ENCODE measurements at places on chromosomes 11 and 22. TPM values are rescaled to one million over a fixed set of nuclear protein-coding genes. Genes with fewer than 3 reads are reported as not detected.
A peak's percentile ranks its signal among the peaks of the same experiment; 100 is the strongest.

Gene LMNTD2
- total RNA-seq = 0.14 TPM

Gene RAG2
- total RNA-seq = not detected

GRCh38 chr11:18617688-18618341 lies 16.3 kb downstream of the SPTY2D1 start:
- H3K4me3 ChIP-seq = no peak overlapping the region
- H3K27ac ChIP-seq = peak overlapping the region; percentile 52
- no peaks in the 10 kb centered on the region for H3K36me3 ChIP-seq
- no peaks in the 10 kb centered on the region for H3K4me1 ChIP-seq

DNA sequence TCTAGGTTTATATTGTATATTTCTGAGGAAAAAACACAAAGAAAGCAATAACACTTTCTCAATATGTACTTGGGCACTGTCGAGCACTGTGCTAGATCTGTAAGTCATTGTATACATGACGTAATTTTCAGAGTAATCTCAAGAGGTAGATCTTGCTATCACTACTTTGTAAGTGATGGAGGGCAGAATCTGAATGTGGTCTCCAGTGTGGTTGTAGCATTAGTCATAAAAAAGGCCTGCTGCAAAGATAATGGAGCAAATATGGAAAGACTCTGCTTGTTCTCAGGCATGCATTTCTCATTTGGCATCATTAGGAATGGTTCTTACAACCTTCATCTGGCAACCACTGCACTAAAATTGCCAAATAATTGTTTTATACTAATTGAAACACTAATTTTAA lies 419.8 kb upstream of the CCDC179 start:
- DNase-seq = no peak
- H3K27me3 ChIP-seq = no peaks in the 10 kb centered on the region
- H3K27ac ChIP-seq = no peak overlapping the region
- H3K4me1 ChIP-seq = no peaks in the 10 kb centered on the region
- H3K36me3 ChIP-seq = no peaks in the 10 kb centered on the region

- no peaks in the 10 kb centered on the region for H3K4me1 ChIP-seq
- no peaks in the 10 kb centered on the region for H3K36me3 ChIP-seq
- DNase-seq = no peak
- no peak overlapping the region for H3K27ac ChIP-seq
- no peaks in the 10 kb centered on the region for H3K27me3 ChIP-seq
These were observed 33.8 kb upstream of the WNT11 start for GRCh38 chr11:76240161-76240540.

DNA sequence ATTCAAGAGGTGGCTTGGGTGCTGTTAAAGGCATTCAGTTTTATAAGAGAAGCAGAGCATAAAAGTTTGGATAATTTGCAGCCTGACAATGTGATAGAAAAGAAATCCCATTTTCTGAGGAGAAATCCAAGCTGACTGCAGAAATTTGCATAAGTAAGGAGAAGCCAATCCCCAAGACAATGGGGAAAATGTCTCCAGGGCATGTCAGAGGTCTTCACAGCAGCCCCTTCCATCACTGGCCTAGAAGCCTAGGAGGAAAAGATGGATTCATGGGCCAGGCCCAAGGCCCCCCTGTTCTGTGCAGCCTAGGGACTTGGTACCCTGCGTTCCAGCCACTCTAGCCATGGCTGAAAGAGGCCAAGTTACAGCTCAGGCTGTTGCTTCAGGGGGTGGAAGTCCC lies 207.3 kb downstream of the METTL15 start:
- no peaks in the 10 kb centered on the region for H3K4me1 ChIP-seq
- H3K4me3 ChIP-seq = no peak overlapping the region
- no peaks in the 10 kb centered on the region for H3K36me3 ChIP-seq
- no peaks in the 10 kb centered on the region for H3K27me3 ChIP-seq
- no peak overlapping the region for H3K27ac ChIP-seq

- H3K4me3 ChIP-seq = no peak overlapping the region
- DNase-seq = no peak
- no peaks in the 10 kb centered on the region for H3K36me3 ChIP-seq
- no peak overlapping the region for H3K27ac ChIP-seq
- no peaks in the 10 kb centered on the region for H3K4me1 ChIP-seq
These were observed 158.3 kb upstream of the MTMR2 start for GRCh38 chr11:96082002-96082899.

All from uterus (tissue), 4 donors.